ENCODE measurements at places on chromosomes 7 and 10. TPM values are rescaled to one million over a fixed set of nuclear protein-coding genes. Genes with fewer than 3 reads are reported as not detected.

TMEM106B gene
- 23.0 TPM for total RNA-seq

CCL26 gene
- not detected for total RNA-seq

DCLRE1A gene
- 5.4 TPM for total RNA-seq

CISD1 gene
- total RNA-seq: 57.3 TPM

GRCh38 chr7:142720986-142721385 is 28.3 kb upstream of the PRSS1 start:
- no peak for DNase-seq
- no peak overlapping the region for H3K27ac ChIP-seq
- H3K27me3 ChIP-seq: peaks cover 21% of the 10 kb centered on the region
- H3K4me1 ChIP-seq: no peaks in the 10 kb centered on the region
- no peak overlapping the region for H3K4me3 ChIP-seq

- H3K4me1 ChIP-seq: no peaks in the 10 kb centered on the region
- H3K36me3 ChIP-seq: peaks cover 3% of the 10 kb centered on the region
- DNase-seq: no peak
- no peak overlapping the region for H3K27ac ChIP-seq
These were observed 80.3 kb downstream of the LCOR start for GRCh38 chr10:96912405-96912804.

DNA sequence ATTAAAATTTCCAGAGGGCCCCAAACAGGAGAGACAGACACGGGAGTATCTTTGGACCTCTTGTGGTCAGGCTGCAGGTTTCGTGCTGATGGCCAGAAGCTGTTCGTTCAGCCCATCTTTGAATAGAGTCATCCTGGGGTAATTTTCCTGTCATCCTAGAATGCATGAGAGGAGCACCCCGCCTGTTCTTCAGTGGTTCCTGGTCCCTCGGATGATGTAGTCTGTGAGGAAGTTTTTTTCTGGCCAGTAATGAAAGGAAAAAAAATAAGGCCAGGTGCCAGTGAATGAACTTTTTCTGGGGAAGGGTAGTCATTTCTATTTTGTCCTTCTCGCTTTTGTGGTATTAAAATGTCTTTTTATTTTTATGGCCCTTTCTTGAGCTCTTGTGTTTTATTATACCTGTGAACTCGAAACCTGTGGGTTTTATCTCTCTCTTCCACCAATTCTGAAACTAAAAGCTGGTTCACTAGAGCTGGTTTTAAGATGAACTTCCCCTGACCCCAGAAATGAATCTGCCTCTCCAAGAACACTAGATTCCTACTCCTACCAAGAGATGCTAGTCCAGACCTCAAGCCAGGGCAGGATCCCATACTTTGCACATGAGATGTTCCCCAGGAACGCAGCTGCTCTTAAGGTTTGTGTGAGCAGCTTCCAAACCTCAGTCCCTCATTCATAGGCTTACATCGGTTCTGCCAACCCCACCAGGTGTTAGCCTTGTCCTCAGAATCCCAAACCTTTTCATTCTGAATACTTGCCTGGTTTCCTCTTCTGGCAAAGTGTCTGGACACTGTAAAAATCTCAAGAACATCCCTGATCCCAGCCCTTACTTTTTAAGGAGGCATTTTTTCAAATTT is 15.4 kb upstream of the MEST start:
- no peak overlapping the region for H3K27ac ChIP-seq
- no peaks in the 10 kb centered on the region for H3K4me1 ChIP-seq

- DNase-seq: no peak
- H3K27me3 ChIP-seq: no peaks in the 10 kb centered on the region
- no peaks in the 10 kb centered on the region for H3K4me1 ChIP-seq
- no peak overlapping the region for H3K4me3 ChIP-seq
These were observed 106.5 kb downstream of the PRLHR start for GRCh38 chr10:118488710-118489497.

- no peaks in the 10 kb centered on the region for H3K4me1 ChIP-seq
- DNase-seq: no peak
- H3K27ac ChIP-seq: no peak overlapping the region
These were observed 186.5 kb upstream of the ADO start for GRCh38 chr10:62618054-62618453.

DNA sequence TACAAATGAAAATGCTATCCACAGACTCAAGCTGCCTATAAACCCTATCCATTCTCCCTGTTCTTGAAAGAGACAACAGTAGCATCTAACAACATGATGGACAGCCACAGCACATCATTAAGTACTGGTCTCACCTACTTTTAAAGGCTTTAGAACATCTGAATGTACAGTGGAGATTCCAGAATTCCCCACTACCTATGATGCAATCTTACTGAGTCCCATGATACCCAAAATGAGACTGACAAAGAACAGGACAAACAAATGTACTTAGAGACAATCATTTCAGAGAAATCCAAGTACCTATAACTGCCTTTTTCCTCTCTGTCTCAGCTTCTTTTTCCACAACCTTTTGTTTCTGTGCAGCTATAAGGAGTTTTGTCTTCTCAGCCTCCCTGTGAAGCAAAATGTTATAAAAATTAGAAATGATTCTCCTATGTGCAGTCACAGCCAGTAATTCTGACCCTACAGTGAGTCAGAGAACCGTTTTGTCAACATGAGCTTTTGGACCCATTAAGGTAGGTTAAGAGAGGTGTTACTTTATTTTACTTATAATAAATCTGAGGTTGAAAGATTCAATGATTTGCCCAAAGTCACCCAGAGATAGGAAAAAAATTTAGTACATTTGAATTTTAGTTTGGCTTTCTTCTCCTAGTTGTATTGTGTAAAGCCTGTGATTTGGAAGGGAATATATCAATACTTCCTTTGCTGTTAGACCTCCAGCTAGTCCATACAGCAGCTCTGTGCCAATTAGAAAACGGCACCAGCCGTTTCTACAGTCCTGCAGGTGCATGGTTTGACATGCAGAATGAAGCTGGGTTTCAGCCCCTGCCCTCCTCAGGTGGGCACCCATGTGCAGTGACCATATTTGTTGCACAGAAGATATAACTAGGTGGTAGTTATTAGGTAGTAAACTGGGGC is 21.9 kb downstream of the ERLIN1 start:
- H3K27ac ChIP-seq: no peak overlapping the region
- no peaks in the 10 kb centered on the region for H3K36me3 ChIP-seq
- no peaks in the 10 kb centered on the region for H3K27me3 ChIP-seq
- DNase-seq: no peak
- H3K4me3 ChIP-seq: no peak overlapping the region

DNA sequence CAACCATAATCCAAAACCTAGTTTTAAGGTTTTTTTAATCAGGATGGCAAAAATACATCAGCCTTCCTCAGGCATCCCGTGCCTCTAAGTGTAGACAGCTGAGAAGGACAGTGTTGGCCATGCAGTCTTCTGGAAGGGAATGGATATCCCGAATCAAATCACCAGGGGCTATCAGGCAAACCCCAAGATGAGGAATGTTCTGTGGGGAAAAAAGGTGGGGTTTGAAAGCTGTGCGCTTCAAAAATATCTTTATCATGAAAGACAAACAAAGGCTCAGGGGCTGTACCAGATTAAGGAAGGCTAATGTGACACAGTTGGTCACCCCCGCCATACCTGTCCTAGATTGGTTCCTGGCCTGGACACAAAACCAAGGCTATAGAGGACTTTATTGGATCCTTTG is 5.4 kb downstream of the TMEM273 start:
- H3K27me3 ChIP-seq: peaks cover 5% of the 10 kb centered on the region
- H3K4me1 ChIP-seq: peaks cover 9% of the 10 kb centered on the region
- H3K36me3 ChIP-seq: no peaks in the 10 kb centered on the region
- no peak overlapping the region for H3K4me3 ChIP-seq
- no peak overlapping the region for H3K27ac ChIP-seq
